ENCODE measurements at places on chromosomes 3 and 15. TPM values are rescaled to one million over a fixed set of nuclear protein-coding genes. Genes with fewer than 3 reads are reported as not detected.
A peak's percentile ranks its signal among the peaks of the same experiment; 100 is the strongest.

GRCh38 chr3:13280811-13281506, 139.2 kb downstream of the NUP210 start:
- peaks cover 28% of the 10 kb centered on the region for H3K4me1 ChIP-seq
- peak overlapping the region; percentile 48 for H3K4me3 ChIP-seq
- H3K27me3 ChIP-seq = peaks cover 43% of the 10 kb centered on the region
- H3K27ac ChIP-seq = no peak overlapping the region

GRCh38 chr3:115808816-115809215, 185.5 kb downstream of the GAP43 start:
- no peak overlapping the region for H3K27ac ChIP-seq
- H3K36me3 ChIP-seq = no peaks in the 10 kb centered on the region
- H3K4me1 ChIP-seq = no peaks in the 10 kb centered on the region
- no peak for DNase-seq

GRCh38 chr3:145623349-145623748, 537.6 kb downstream of the PLOD2 start:
- DNase-seq = no peak
- H3K27me3 ChIP-seq = no peaks in the 10 kb centered on the region
- no peaks in the 10 kb centered on the region for H3K36me3 ChIP-seq
- no peak overlapping the region for H3K4me3 ChIP-seq

DNA sequence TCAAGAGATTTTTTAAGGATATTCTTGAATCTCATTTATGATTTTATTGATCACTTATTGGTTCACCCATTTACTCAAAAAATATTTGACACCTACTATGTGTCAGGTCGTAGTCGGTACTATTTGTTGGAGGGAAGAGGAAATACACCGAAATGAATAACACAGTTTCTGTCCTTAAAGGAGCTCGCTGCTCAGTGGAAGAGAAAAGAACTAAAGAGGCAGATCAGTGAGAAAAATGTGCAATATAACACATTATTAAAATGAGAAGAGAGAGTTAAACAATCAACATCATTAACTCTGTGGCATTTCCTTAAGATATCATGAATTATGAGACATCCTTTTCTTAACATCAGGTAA, 56.1 kb upstream of the ADAMTS9 start:
- H3K4me1 ChIP-seq = peaks cover 3% of the 10 kb centered on the region
- DNase-seq = no peak
- no peaks in the 10 kb centered on the region for H3K27me3 ChIP-seq

DNA sequence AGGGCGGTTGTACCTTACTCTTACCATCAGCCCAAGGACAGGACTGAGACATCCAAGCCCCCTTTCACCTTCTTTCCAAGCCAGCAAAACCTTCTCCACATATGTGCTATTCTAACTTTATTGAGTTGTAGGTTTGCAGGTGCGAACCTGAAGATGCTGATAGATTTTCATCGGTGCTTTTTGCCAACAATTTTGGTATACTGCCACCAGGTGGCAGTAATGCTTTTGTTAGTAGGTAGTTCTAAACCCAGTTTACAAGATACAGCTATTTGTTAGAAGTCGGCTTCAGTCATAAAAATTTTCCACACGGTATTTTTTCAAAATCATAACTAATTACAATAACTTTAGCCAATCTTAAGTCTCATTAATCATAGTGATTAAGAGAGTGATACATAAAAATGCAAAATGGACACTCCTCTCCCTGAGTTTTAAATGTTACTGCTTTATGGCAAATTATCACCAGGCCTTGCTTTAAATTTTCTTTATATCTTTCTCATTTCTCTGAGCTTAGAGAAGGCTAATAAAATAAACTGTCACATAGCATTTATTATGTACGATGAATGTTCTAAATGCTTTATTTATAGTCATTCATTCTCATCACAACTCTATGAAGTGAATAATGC, 636 bp downstream of the TBC1D21 start:
- H3K27ac ChIP-seq = no peak overlapping the region
- DNase-seq = no peak
- H3K36me3 ChIP-seq = no peaks in the 10 kb centered on the region
- H3K4me3 ChIP-seq = no peak overlapping the region
- H3K4me1 ChIP-seq = no peaks in the 10 kb centered on the region
- peaks cover 35% of the 10 kb centered on the region for H3K27me3 ChIP-seq

DNA sequence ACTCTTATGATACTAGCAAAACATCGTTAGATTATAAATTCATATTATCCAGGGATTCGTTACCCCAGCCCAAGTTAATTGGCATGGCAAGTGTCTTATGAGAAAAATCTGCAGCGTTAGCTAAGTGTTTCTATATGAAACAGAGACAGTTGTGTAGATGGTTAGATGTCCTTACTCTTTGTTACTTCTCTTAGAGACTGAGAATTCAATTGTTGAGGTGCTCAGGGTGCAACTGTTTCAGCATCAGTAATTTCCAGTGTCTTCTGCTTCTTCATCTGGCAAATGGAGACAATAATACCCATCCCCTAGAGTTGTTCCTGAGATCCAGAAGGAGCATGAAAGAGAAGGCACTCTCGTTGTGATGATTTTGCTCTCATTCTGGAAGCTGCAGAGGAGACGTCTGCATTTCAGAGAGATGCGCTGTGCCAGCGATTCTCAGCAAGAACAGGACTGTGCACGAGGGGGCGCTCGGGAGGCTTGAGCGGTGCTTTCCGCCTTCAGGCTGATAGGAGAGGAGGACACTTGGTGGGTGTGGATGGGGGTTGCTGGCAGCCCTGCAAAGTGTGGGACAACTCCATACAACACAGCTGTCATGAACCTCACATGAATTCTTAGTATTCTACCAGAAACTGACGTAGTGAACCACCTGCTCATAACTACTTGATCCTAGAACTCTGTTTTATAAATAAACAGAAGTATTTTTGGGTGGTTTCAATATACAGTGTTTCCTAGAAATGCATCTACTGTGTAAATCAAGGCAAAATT, 39.7 kb upstream of the SPSB4 start:
- DNase-seq = peak; percentile 83
- H3K27me3 ChIP-seq = peaks cover 7% of the 10 kb centered on the region

- H3K27me3 ChIP-seq = no peaks in the 10 kb centered on the region
- H3K36me3 ChIP-seq = no peaks in the 10 kb centered on the region
- H3K4me1 ChIP-seq = peaks cover 8% of the 10 kb centered on the region
- H3K4me3 ChIP-seq = no peak overlapping the region
- DNase-seq = no peak
Observed at GRCh38 chr3:112042842-112043280, 8.3 kb downstream of the TMPRSS7 start.

GRCh38 chr15:62730825-62731224, 311.7 kb upstream of the TPM1 start:
- H3K27me3 ChIP-seq = no peaks in the 10 kb centered on the region
- H3K27ac ChIP-seq = no peak overlapping the region
- H3K4me1 ChIP-seq = no peaks in the 10 kb centered on the region

- peaks cover 9% of the 10 kb centered on the region for H3K4me1 ChIP-seq
- no peak overlapping the region for H3K27ac ChIP-seq
- DNase-seq = no peak
- H3K36me3 ChIP-seq = no peaks in the 10 kb centered on the region
- H3K27me3 ChIP-seq = no peaks in the 10 kb centered on the region
Observed at GRCh38 chr3:2856138-2857133, 253.7 kb downstream of the IL5RA start.

- no peak for DNase-seq
- H3K27me3 ChIP-seq = no peaks in the 10 kb centered on the region
- H3K27ac ChIP-seq = no peak overlapping the region
- no peaks in the 10 kb centered on the region for H3K4me1 ChIP-seq
- no peak overlapping the region for H3K4me3 ChIP-seq
Observed at GRCh38 chr3:131314318-131314717, 67.3 kb upstream of the NUDT16 start.

- no peak overlapping the region for H3K27ac ChIP-seq
- H3K4me3 ChIP-seq = peak overlapping the region; percentile 80
- DNase-seq = no peak
- no peaks in the 10 kb centered on the region for H3K27me3 ChIP-seq
- H3K36me3 ChIP-seq = peaks cover 32% of the 10 kb centered on the region
Observed at GRCh38 chr3:42906848-42907183, 874 bp downstream of the ZNF662 start.

- no peak overlapping the region for H3K4me3 ChIP-seq
- DNase-seq = no peak
- no peaks in the 10 kb centered on the region for H3K27me3 ChIP-seq
- no peak overlapping the region for H3K27ac ChIP-seq
Observed at GRCh38 chr3:167887096-167887495, 151.6 kb downstream of the SERPINI1 start.

DNA sequence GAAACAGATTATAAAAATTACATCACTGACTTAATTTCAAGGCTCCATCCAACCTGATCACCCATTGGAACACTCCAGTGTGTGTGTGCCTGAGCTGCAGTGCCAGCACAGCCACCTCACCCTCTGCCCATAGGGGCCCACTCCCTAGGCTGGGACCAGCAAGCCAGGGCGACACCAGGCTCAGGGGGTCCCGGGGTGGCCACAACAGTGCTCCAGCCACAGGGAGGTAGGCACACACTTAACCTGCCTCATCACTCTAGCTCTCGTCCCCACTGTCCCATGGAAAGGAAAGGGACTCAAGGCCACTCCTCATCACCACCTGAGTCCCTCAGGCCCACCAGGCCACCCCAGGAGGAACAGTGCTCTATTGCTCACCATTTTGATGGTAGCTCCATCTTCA, 24.9 kb downstream of the ZXDC start:
- no peaks in the 10 kb centered on the region for H3K4me1 ChIP-seq
- H3K27me3 ChIP-seq = no peaks in the 10 kb centered on the region
- H3K36me3 ChIP-seq = peaks cover 69% of the 10 kb centered on the region
- no peak overlapping the region for H3K27ac ChIP-seq

DNA sequence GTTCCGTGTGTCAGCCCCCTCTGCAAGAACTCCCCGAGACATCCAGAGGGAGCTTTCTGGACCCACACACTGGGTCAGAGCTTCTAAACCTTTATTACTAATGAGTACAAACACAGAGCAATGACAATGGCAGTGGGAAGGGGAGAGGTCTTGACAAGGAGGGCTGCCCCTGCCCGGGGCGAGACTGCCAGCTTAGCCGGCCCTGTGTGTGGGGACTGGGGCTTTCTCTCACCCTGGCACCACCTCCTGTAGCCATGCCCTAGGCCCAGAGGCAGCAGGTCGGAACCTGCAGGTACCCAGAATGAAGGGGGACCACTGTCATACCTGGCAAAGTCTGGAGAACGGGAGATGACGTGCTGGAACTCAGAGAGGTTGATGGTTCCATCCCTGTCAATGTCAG, 3.1 kb downstream of the CIB1 start:
- H3K36me3 ChIP-seq = peaks cover 53% of the 10 kb centered on the region
- H3K27ac ChIP-seq = peak overlapping the region; percentile 29
- no peak for DNase-seq
- peaks cover 43% of the 10 kb centered on the region for H3K4me1 ChIP-seq
- no peak overlapping the region for H3K4me3 ChIP-seq
- H3K27me3 ChIP-seq = no peaks in the 10 kb centered on the region

- no peaks in the 10 kb centered on the region for H3K27me3 ChIP-seq
- H3K4me1 ChIP-seq = peaks cover 20% of the 10 kb centered on the region
- no peak for DNase-seq
- no peak overlapping the region for H3K27ac ChIP-seq
Observed at GRCh38 chr3:70990723-70991122, 592.8 kb downstream of the FOXP1 start.

DNA sequence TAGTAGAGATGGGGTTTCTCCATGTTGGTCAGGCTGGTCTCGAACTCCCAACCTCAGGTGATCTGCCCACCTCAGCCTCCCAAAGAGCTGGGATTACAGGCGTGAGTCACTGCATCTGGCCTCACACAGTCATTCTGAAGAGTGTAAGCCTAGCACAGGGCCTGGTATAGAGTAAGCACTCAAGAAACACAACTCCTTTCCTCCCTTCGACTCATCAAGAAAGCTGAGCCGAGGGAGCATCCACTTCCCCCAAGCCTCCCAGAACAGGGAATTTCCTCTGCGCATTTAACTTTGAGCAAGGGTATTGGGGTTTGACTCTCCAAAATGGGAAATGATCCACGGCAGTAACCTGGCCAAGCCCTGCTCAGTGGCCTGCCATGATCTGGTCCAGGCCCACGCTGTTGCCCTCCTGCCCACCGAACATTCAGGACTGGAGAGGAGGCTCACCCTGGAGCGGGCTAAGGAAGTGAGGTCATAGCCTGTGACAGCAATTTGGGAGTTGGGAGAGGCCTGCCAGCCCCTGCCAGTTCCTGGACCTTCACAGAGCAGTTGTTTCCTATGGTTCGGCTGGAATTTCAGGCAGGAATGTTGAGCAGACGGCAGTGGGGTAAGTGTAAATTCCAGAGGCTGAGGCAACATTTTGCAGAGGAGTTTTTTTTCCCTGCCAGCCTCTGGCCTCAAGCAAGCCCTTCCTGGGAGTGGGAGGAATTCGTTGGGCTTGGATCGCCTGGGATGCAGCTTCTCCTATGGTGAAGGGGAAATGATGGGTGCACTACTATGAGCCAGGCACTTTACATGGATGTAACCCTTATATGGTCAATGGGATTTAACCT, 21.2 kb upstream of the SMAD3 start:
- H3K27me3 ChIP-seq = no peaks in the 10 kb centered on the region
- no peak overlapping the region for H3K27ac ChIP-seq
- peaks cover 37% of the 10 kb centered on the region for H3K4me1 ChIP-seq

DNA sequence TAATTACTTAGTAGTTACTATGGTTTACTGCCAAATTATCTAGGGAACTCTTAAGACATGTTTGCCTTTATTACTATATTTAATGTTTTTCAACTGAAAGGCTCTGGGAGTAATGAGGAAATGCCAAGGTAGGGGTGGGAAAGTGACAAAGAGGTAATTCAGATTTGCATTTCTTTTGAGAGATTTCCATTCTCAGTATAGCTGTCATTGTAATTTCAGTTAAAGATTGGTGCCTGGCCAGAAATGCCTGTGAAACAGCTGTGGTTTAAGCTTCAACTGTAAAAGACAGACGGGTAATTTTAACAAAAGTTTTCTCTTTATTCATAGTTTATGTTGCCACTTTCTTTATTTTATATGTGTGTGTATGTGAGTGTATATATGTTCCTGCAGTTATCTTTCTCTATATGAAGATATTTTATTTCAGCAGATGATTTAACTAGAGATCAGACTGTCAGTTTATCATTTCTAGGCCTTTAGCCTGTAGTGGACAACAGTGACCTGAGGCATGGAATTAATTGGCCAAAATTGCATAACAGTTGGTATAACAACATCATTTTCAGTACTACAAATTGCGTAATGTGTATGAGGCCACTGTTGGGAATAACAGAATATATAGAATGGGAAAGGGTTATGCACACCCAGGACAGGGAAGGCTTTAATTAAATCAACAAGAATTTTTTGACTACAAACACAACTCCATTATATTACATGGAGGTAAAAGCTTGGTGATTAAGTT, 119.0 kb downstream of the BBX start:
- no peak overlapping the region for H3K27ac ChIP-seq
- H3K27me3 ChIP-seq = no peaks in the 10 kb centered on the region
- peaks cover 4% of the 10 kb centered on the region for H3K4me1 ChIP-seq
- no peak for DNase-seq
- H3K4me3 ChIP-seq = no peak overlapping the region
- H3K36me3 ChIP-seq = no peaks in the 10 kb centered on the region

TRPM1 gene
- 7.0 TPM for total RNA-seq

NLGN1 gene
- 3.2 TPM for total RNA-seq

STRIT1 gene
- not detected for total RNA-seq

IGDCC3 gene
- total RNA-seq = not detected

PP2D1 gene
- not detected for total RNA-seq

GCNT3 gene
- total RNA-seq = 0.23 TPM

TERB2 gene
- total RNA-seq = not detected

CIB2 gene
- 7.9 TPM for total RNA-seq

GOLGA8J gene
- total RNA-seq = not detected

LHFPL4 gene
- total RNA-seq = not detected

TRAK1 gene
- 82.3 TPM for total RNA-seq
